NT2/D1 (cell line): ENCODE measurements at places on chromosomes 4 and X.

- DNase-seq = no peak
Observed at GRCh38 chr4:99574530-99575324, at the start of gene MTTP. Gene MTTP, plus strand, starts transcription at chr4:99574824. Its CDS starts 86 bp downstream, at chr4:99574910.

DNA sequence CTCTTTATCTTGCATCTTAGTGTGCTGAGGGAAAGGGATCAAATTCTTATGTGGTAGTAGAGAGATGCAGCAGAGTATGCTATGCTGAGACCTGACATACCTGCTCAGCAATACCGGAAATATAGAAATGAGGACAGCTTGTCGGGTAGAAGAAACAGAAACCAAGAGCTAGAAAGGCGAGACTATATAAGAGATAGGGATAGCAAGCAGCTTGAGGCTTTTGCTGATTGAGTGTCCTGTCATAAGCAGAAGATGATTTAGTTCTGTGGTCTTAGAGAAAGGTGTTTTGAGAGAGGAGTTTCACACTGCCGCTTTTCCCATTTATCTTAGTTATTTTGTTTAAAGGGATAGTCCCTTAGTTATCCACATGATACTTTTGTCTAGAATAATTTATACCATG, 31.7 kb downstream of the USP9X start:
- DNase-seq = no peak

GRCh38 chrX:21802054-21802670, 37.3 kb upstream of the MBTPS2 start:
- DNase-seq = no peak

DNA sequence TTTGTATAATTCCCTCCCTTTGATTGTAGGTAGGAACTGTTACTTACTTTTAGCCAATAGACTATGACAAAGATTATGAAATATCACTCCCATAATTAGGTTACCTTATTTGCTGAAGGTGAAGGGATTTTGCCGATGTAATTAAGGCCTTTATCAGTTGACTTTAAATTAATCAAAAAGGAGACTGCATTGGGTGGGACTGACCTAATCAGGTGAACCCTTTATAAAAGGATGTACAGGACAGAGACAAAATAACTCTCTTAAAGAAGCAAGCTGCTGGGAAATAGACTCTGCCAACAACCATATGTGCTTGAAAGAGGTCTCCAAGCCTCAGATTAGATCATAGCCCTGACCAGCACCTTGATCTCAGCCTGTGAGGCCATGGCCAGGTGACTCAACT, 167.6 kb downstream of the SOX3 start:
- DNase-seq = no peak

DNA sequence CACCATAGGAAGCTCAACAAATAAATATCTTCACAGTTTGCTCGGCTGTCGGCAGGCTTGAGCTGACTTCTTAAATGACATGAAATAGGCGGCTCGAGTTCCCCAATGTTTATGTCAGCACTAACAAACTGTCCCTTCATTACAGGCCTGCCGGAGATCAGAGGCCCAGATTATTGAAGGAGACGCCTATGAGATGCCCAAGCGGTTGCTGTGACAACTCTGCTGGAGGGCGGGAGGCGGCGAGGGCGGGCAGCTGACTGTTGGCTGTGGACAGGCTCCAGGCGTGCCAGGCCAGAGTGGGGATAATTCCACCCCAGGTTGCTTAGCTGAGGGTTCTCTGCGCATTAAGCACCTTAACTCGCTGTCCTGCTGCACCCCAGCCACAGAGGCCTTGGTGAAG, 39.2 kb upstream of the MSX1 start:
- no peak for DNase-seq

DNA sequence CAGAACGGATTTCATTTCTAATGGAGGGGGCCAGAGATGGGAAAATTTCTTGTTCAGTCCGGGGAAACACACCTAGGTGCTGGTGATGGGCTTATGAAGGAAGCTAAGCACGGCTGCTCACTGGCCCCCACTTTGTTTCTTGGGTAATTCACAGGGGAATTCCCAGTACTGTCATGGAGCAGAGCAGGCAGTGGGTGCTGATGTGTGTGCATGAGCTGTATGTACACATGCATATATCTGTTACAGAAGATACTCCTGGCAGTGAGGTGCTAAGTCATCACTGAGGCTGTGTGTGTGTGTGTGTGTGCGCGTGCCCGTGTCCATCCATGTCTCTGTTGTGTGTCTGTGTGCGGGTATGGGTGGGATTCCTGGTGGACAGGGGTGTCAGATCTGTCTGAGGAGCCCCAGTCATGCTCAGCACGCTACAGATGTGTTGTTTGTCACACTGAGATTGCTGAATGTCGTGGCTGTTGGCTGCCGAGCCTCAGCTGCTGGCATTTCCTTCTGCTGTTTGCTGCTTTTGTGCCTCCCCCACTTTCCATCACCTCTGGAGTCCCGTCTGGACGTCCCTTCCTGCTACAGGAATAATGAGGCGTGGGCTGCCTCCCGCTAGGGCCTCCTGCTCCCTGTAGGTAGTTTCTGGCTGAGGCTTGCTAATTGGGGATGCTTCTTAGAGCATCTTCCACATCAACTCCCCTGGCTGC, 53.3 kb downstream of the JADE1 start:
- no peak for DNase-seq

DNA sequence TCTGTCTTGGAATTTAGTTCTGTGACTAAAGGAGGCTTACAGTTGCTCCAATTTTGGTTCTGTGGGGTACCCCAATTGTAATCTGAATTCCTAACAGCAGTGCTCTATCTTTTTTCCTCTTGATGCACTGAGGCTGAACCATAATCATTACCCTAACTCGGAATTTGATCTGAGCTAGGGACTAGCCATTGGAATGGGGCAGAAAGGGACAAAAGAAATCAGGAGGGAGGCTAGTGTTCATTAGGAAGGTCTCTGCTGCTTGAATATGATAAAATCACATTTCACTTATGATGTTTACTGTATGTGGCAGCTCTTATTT, 2.7 kb downstream of the KLF3 start:
- DNase-seq = no peak

DNA sequence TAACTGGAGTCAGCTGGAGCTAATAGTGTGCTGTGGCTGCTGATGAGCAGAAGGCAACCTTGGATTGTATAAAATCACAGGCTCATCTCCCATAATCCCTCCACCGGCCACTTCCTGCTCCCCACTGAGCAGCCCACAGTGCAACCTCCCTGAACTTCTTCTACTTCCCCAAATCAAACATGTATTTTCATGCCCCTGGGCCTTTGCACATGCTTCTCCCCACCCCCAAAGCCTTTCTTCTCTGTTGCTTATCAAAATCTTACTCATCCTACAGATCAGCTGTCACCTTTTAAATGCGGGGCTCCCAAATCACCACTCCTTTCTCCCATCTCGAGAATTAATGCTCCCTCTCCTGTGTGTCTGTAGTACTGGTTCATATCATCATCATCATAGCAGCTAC, 35.8 kb downstream of the RHOH start:
- DNase-seq = no peak

GRCh38 chr4:109673303-109673702, 29.9 kb downstream of the CASP6 start:
- no peak for DNase-seq

DNA sequence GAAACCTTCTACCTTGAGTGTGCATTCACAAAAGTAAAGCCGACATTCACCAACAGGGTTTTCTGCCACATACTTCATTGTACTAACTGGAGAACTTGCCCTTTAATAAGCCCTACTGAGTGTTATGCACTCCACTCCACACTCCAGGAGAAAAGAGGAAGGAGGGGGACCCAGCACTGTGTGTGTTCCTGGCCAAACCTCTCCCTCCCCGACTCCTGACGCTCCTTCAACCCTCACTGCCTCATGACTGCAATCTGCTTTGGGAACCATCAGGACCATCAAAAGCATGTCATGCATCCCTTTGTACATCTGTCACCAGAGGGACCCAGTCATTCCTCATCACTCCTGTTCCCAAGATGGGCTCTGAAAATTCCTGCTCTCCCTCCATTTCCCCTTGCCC, 143.7 kb downstream of the RASL11B start:
- DNase-seq = no peak

DNA sequence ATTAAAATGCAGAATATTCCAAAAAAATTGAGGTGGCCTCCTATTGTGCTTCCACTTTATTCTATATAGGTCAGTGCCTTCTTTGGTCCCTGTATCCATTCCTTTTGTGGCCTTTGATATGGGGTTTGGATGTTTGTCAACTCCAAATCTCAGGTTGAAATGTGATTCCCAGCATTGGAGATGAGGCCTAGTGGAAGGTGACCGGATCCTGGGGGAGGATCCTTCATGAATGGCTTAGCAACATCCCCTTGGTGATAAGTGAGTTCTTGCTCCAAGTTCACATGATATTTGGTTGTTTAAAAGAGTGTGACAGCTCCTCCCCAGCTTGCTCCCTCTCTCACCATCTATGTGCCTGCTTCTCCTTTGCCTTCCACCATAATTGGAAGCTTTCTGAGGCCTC, 380.6 kb downstream of the INPP4B start:
- DNase-seq = no peak

DNA sequence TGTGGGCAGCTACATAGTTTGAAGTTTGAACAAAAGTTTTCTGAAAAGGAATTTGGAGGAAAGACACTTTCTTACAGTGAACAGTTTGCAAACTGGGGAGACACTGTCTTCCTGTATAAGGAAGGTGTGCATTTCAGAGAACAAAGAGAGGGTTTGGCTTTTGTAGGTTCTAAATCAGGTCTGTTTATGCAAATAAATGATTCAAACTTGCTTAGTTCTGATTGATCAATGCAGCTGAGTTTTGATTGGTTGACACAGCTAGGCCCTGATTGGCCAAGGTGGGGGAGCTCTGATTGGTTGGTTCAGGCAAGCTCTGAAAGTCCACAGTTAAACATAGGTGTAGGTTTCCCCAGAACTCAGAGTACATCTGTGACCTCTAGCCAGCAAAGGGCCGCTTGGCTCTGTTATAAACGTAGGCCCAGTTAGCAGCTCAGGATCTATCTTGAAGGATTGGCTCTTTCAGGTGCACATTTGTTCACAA, 63.0 kb upstream of the ENPP6 start:
- no peak for DNase-seq

- no peak for DNase-seq
Observed at GRCh38 chr4:183988874-183989273, 83.8 kb downstream of the STOX2 start.

GRCh38 chr4:172838943-172839342, 329.7 kb upstream of the GALNT7 start:
- no peak for DNase-seq

GRCh38 chr4:111676533-111676932, 468.7 kb upstream of the FAM241A start:
- DNase-seq = no peak

GRCh38 chr4:31156221-31156620, 436.1 kb downstream of the PCDH7 start:
- DNase-seq = no peak

- no peak for DNase-seq
Observed at GRCh38 chr4:96194993-96195392, 355.1 kb downstream of the PDHA2 start.

- DNase-seq = no peak
Observed at GRCh38 chrX:50168241-50168687, 32.5 kb downstream of the AKAP4 start.

DNA sequence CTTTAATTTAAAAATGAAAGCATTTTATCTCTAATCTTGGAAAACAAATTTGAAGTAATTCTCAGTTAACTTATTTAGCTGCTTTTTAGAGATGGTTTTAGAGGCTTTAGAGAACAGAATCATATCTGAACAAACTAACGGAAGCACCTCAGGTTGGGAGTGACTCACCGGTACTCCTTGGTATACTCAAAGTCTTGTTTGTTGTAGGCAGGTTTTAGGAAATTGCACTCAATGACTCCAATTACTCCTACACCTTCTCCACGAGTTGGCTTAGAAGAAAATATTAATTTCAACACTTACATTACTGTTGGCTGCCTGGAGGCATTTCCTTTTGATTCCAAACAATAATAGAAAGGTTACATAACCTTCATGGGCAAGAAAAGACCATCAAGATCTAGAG, 23.6 kb downstream of the MORC4 start:
- DNase-seq = no peak

- DNase-seq = no peak
Observed at GRCh38 chr4:41339812-41340809, 83.4 kb downstream of the UCHL1 start.

- DNase-seq = no peak
Observed at GRCh38 chr4:84697159-84697558, 114.2 kb downstream of the CDS1 start.

DNA sequence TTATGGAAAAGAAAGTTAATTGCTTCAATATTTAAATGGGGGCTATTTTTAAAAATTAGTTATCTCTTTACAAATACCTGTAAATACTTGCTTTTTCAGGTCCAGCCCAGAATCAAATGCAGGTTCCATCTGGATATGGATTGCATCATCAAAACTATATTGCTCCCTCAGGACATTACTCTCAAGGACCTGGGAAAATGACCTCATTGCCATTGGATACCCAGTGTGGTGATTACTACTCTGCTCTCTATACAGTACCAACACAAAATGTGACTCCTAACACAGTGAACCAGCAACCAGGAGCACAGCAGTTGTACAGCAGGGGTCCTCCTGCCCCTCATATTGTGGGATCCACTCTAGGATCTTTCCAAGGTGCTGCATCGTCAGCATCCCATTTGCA, 29.2 kb downstream of the SEC24B start:
- DNase-seq = no peak

GRCh38 chr4:160611181-160611580, 1508.3 kb downstream of the RAPGEF2 start:
- no peak for DNase-seq

- no peak for DNase-seq
Observed at GRCh38 chrX:149458586-149458985, 46.5 kb downstream of the IDS start.

DNA sequence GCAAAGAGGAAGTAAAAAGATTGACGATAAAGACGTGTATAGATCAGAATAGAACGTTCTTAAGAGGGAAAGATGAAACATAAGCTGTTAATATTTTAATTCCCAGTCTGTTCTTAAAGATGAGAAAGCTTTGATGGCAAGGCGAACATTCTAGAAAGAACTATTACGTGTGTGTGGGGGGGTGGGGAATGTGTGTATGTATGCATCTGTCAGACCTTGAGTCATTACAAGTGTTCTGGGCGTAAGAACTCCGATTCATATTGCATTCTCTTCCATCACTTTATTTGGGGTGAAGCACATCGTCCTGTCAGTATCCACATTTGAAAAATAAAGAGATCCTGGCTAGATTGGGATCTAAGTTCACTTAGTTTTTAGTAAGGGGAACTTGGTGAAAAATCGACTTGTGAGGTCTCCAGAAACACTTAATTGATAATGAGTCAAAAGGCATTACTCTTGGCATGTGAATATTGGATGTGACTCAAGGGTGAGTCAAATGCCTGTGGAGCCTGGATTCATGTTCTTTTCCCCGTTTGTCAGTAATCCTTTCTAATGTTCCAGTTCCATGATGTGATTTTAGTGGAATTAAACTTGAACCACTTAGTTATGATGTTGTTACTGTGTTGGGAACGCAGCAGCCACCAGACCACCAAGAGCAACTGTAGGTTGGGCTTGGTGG, 3.1 kb downstream of the SMS start:
- no peak for DNase-seq

- peak; percentile 33 for DNase-seq
Observed at GRCh38 chr4:148300877-148301276, 141.3 kb downstream of the NR3C2 start.

- DNase-seq = no peak
Observed at GRCh38 chrX:135625995-135626394, 87.4 kb upstream of the CT45A1 start.

GRCh38 chrX:153921070-153921469, 5.0 kb downstream of the ARHGAP4 start:
- no peak for DNase-seq

- no peak for DNase-seq
Observed at GRCh38 chrX:12867685-12868084, 813 bp downstream of the TLR7 start.
